ENCODE measurements at places on chromosomes 6 and 20. TPM values are rescaled to one million over a fixed set of nuclear protein-coding genes. Genes with fewer than 3 reads are reported as not detected.

Gene CAP2
- total RNA-seq, result 20.9 TPM

Gene RREB1
- 13.6 TPM for total RNA-seq

Gene TP53TG5
- not detected for total RNA-seq

Gene C20orf204
- 0.12 TPM for total RNA-seq

Gene TRIM10
- not detected for total RNA-seq

Gene KIF6
- total RNA-seq, result not detected

Gene PCSK2
- total RNA-seq, result not detected

Gene MYCT1
- 3.1 TPM for total RNA-seq

Gene MOG
- total RNA-seq, result not detected

Gene BMP7
- total RNA-seq, result not detected

Gene BMP6
- 2.3 TPM for total RNA-seq

Gene HTR1E
- total RNA-seq, result not detected

Gene MDFI
- total RNA-seq, result 30.8 TPM

Gene PTCRA
- total RNA-seq, result not detected

Gene ADAM33
- 111 TPM for total RNA-seq

Gene PTGIS
- 58.2 TPM for total RNA-seq

Gene KCNS1
- 1.4 TPM for total RNA-seq

Gene GABRR2
- total RNA-seq, result not detected

Gene CEP85L
- 3.0 TPM for total RNA-seq

Gene ARG1
- total RNA-seq, result not detected

Gene FOXA2
- not detected for total RNA-seq

Gene IL17A
- not detected for total RNA-seq

Gene KPNA5
- total RNA-seq, result 3.2 TPM

Gene DEFB132
- total RNA-seq, result not detected

Gene HBS1L
- 48.4 TPM for total RNA-seq

Gene OR2B6
- total RNA-seq, result not detected

Gene SCGN
- total RNA-seq, result 0.12 TPM

Gene ACTL10
- 1.4 TPM for total RNA-seq

Gene IMPG1
- not detected for total RNA-seq

Gene OTOR
- total RNA-seq, result not detected

Gene PLCB4
- total RNA-seq, result 0.23 TPM

Gene HLA-DRB1
- not detected for total RNA-seq

Gene PARD6B
- 0.43 TPM for total RNA-seq

Gene AURKA
- 3.2 TPM for total RNA-seq

Gene CD83
- 4.9 TPM for total RNA-seq

Gene CYP21A2
- total RNA-seq, result 0.23 TPM

Gene HLA-F
- total RNA-seq, result 0.26 TPM

Gene KCNG1
- total RNA-seq, result 28.1 TPM

Gene RIPPLY2
- total RNA-seq, result not detected

Gene PAX1
- total RNA-seq, result not detected

Gene WDR27
- total RNA-seq, result 17.0 TPM

Gene AAR2
- 27.9 TPM for total RNA-seq

Gene CAGE1
- total RNA-seq, result not detected

Gene MCHR2
- not detected for total RNA-seq

Gene GNMT
- not detected for total RNA-seq

Gene TRAPPC3L
- total RNA-seq, result not detected

Gene KLHDC3
- total RNA-seq, result 112 TPM
